ENCODE measurements at places on chromosomes 2 and 18.

DNA sequence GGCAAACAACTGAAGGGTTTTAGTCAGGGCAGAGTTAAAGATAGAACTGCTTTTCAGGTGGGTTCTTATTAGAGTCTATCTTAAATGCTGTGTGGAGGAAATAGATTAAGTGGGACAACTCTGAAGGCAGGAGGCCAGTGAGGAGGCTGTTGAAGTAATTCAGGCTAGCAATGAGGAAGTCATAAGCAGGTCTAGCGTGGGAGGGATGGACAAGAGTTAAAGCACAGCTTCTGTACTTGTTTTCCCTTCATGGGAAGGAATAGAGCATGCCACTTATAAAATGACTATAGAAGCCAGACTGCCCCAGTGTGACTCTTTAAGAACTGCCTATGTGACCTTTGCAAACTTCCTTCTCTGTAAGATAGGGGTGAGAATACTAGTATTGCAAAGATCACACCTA lies 202.0 kb upstream of the LRRTM1 start:
- DNase-seq, result no peak

- DNase-seq, result peak; percentile 11
Observed at GRCh38 chr2:171957061-171957460, 34.8 kb downstream of the HAT1 start.

DNA sequence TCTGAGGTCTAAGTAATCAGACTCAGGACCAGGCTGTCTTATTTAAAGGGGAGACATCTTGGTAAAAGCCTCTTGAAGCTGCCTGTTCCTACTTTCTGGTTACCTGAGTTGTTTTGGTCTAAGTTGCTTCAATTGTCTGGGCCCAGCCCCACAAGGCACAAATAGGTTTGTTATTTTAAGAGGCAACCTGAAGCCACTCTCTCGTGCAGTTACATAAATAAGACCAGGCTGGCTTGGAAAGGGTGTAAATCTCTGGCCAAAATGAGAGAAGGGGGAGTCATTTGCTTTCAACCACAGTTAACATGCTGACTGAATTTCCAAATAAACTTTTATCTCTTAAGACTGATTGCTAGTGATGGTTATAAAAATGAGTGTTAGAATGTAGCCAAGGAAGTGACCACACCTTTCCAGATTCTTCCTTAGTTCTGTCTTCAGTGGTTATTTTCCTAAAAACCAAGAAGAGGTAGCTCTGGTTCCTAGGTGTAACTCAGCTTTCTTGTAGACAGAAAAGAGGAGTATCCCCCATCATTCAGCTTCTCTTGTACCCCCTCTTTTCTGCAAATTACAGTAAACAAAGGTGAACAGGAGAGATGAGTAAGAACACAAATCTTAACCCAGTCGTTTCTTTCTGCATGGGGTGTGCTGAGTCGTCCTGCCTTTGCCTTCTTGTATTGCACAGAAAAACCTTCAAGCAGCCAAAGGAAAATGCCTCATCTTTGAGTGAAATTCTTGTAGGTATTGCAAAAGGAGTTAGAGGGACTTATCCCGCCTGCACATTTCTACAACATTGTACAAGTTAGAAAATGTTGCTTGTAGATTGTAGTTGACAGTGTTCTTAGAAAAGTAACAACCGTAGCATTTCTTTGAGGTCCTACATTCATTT lies 161.5 kb upstream of the NT5C1B start:
- DNase-seq, result no peak

DNA sequence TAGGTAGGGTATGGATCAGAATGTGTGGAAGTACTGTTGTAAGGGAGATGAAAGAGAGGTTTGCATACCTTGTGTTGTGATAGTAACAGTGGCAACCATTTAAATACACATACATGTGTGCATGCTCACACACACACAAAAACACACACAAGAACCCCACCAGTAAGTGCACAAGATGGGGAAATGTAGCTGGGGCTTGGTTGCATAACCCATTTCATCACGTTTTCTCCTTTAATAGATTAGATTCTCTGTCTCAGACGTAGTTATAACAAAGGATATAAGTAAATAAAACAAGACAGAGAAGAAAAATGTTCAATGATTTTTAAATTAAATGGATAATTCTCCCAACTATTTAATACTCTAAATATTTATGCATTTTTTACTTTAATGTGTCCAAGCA lies 13.4 kb downstream of the ARHGAP15 start:
- DNase-seq, result no peak

GRCh38 chr2:240856151-240856980 lies 12.3 kb upstream of the AGXT start:
- DNase-seq, result no peak

DNA sequence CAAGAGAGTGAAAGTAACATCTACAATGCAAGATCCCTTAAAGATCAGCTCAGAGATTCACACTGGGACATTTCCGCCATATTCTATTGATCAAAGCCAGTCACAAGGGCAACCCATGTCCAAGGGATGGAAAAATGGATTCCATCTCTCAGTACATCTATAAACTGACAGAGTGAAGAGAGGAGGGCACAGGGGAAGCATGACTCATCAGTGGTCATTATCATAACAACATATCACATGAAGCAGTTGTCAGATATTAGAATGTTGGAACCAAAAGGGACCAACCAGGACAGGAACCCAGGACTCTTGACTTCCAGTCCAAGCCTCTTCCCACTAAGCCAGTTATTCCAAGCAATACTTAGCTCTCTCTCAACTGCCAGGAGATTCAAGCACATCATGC lies 54.9 kb upstream of the IGFBP2 start:
- no peak for DNase-seq

- peak; percentile 43 for DNase-seq
Observed at GRCh38 chr2:85390941-85391669, 19.1 kb downstream of the CAPG start.

DNA sequence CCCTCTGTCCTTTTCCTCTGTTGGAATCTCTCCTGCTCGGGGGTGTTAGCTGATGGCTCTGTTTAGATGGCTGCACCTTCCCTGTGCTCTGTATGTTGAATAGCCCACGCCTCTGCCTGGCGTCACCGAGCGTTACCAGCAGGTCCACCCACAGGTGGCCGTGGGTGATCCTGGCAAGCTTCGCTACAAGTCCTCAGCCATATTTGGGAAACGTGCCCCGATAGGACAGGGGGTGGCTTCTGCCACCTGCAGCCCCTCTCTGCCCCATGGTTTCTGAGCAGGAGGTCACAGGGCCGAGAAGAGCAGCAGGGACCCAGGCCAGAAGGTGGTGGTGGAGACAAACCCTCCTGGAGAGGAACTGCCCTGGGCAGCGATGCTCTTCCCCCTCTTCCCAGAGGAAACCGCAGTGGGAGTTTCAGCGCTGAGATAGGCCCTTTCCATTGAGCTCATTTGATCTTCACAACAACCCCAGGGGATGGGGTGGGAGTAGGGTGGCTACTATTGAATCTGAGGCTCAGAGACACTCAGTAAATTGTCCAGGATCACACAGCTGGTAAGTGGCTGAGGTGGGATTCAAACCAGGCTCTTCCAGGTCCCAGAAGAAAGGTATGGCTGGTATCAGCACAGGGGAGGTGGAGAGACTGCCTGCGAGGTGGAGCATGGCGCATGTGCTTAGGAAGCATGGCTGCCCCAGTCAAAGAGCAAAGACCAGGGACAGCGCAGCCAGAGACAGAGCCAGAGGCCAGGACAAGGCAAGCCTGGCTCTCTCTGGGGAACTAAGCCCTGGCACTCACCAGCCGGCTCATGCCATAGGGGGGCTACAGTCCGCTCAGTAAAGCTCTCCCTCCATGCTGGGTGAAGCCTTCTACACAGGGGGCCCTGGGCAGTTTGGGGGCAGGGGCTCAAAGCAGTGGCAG lies 15.0 kb downstream of the NGEF start:
- DNase-seq, result no peak

- DNase-seq, result no peak
Observed at GRCh38 chr2:118558846-118559245, 288.6 kb downstream of the EN1 start.

DNA sequence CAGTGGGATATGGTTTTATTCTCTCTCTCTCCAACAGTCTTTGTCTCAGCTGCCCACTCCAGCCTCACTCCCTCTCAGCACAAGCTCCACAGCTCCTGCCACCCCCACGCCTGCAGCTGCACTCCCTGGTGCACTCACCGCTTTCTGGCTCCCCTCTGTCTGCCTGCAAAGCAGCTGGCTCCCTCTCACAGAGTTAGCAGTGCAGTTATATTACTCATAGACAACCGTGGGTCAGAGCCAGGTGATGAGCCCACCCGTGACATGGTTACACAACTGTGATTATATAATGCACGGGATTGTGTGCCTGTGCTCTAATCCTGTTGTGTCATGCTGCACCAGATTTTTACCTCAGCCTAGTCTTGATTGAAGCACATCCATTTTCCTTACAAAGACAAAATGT lies 276.9 kb upstream of the CHAC2 start:
- peak; percentile 55 for DNase-seq

- no peak for DNase-seq
Observed at GRCh38 chr2:45799679-45800381, 148.4 kb downstream of the PRKCE start.

- DNase-seq, result no peak
Observed at GRCh38 chr18:26511339-26512071, 36.8 kb downstream of the KCTD1 start.

GRCh38 chr2:86352137-86352726 lies 14.8 kb upstream of the REEP1 start:
- no peak for DNase-seq

DNA sequence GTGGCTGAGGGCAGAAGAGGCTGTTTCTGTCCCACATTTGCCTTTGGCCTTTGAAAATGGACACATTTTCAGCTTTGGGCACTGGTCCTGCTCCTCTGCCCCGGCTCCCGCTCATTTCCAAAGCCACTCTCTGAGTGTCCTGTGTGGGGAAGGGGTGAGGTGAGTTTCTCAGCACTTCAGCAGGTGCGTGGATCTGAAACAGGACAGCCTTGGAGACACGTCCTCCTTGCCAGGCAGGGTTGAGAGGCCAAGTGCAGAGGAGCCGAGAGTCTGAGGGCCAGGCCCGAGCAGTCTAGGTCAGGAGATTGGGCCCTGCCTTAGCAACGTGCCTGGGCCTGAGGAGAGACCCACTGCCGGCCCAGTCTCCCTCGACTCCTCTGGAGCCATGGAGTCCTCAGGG lies 21.9 kb upstream of the ALPI start:
- peak; percentile 17 for DNase-seq

GRCh38 chr18:76687304-76687962 lies 134.9 kb upstream of the ZNF236 start:
- no peak for DNase-seq

DNA sequence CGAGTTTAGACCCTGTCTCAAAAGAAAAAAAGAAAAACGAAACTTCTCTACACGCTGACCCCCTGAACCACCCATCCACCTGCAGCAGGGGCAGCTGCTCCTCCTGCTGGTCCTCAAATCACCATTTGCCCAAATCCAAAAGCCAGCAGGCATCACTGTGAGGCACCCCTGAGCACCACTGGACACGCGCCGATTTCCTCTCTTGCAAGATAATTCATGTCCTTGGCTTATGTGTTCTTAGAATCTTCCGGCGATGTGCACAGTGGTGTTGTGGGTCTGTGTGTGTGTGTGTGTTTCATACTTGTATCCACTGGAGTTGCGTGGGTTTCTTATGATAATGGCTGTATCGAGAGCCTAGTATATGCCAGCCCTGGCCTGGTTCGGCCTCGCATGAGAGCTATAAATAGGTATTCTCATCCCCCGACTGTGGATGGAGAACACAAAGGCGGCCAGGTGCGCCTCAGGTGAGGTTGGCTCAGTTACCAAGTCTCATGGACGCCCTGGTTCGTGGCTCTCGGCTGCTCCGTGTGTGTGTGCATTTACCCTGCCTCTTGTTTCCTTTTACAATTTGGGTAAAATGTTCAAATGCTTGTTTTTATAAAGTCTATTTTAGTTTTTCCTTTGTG lies 235.5 kb downstream of the HDAC4 start:
- DNase-seq, result no peak

DNA sequence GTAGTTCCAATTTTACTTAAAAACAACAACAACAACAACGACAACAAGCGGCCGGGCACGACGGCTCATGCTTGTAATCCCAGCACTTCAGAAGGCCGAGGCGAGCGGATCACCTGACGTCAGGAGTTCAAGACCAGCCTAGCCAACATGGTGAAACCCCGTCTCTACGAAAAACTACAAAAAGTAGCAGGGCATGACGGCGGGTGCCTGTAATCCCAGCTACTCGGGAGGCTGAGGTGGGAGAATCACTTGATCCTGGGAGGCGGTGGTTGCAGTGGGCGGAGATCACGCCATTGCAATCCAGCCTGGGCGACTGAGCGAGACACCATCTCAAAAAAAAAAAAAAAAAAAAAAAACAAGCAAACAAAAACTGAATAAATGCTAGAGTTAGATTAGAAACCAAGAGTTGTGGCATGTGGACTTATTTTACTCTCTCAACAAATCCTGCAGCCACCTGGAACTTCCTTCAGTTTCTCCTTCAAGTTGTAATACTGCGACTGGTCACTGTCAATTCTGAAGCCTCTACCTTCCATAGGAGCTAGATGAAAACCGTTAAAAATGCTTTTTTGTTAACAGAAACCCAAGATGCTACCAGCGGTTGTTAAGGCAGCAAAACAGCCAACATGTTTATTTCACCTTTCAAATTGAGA lies 1.3 kb downstream of the ATP5F1A start:
- peak; percentile 27 for DNase-seq

- no peak for DNase-seq
Observed at GRCh38 chr2:18106841-18107240, 228.4 kb downstream of the KCNS3 start.

GRCh38 chr2:117985092-117985491 lies 28.8 kb downstream of the CCDC93 start:
- no peak for DNase-seq

- no peak for DNase-seq
Observed at GRCh38 chr2:134370655-134371445, 117.0 kb downstream of the MGAT5 start.

DNA sequence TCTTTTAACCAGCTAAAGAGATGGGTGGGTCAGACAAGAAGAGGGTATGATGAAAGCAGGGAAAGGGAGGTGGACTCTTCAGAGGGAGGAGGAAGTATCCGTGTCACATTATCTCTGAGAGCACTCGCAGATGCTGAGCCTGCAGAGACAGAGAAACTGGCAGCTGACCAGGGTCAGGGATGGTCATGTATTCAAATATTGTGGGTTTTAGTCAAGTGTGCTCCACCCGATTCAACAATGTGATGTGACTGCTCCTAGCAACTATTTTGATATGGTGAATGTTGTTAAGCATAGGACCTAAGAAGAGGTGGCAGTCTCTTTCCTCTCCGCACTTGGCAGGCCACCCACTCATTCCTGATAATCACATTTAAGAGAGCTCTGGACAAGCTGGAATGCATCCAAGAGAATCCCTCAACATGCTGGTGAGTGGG lies 1.3 kb upstream of the CLIP4 start:
- DNase-seq, result no peak
